ENCODE measurements at places on chromosomes 16 and 17.

DNA sequence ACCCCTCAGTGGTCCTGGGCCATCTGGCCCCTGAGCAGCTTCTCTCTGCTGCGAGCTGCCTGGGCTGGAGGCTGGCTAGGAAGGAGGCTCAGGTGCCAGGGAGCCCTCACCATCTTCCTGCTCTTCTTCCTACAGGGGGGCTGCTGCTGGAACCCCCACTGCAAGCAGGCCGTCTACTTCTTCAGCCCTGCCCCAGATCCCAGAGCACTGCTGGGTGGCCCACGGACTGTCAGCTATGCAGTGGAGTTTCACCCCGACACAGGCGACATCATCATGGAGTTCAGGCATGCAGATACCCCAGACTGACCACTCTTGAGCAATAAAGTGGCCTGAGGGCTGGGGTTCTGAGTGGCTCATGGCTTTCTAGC, 46.1 kb downstream of the PRMT7 start:
- DNase-seq: no peak

DNA sequence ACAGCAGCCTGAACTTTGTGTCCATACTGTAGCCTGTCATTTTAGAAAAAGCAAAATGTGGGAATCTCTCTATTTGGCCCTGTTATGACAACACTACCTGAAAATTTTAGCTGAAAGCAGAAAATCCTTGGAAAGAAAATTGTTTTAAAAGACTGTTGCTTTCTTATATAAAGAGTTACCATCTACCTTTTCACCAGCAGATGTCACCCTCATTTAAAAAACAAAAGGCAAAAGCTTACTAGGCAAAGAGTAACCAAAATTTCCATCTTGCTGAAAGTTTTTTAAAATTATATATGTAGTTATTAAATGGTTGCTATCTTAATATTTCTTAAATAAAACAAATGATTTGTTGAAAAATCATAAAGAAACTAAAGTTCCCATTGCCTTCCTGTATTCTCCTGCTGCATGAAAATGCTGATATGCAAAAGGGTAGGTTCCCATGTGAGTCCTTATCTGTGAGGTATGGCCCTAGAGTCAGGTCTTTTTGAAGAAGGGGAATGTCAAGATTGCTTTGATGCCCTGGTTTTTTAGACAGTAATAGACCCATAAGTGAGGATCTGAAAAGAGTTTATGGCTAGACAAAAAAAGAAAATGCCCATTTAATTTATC, 61.0 kb downstream of the TNRC6C start:
- no peak for DNase-seq

DNA sequence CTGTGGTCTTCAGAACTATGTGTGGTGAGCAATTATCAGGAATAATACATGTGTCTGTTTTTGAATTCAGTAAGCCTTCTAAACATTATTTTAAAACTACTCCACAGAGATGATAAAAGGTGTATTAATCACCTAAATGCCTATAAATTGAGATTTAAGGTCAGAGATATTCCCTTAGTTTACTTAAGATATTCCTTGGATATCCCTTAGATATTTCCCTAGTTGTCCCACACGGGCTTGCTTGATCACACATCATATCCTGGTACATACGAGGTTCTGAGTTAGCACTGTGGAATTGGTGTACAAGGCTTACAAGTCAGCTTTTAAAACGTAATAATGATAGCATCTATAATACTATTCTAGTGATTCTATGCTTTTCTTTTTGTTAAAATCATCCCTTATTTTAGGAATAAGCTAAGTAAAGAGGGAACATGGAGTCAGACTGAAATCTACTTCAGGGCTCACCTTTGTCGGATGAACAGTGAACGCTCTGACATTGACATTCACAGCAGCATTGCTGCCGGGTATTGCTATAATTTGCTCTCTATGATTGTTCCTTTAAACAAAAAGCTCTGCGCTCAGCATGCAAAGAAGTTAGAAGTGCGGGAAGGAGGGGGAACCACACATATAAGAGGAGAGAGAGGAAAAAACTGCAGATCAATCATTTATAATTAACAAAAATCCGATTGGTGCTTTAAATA, 136.5 kb downstream of the SKAP1 start:
- DNase-seq: no peak

DNA sequence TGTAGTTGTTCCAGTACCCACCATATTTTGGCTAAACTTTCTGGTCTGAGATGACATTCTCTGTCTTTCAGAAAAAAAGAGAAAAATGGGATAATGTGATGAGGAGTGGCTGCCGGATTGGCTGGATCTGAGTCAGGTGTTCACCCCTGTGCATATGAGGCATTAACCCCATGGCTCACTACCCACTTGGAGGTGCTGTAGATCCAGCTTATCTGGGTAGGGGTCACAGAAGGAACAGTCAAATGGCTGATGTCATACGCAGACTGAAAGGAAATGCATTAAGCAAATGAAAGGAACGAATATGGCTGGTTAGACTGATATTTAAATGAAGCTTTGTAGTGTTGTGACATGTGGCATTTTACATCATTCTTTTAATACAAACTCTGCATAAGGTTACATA, 17.3 kb downstream of the MAP2K6 start:
- no peak for DNase-seq

- DNase-seq: no peak
Observed at GRCh38 chr16:54288030-54288834, 1.6 kb upstream of the IRX3 start.

- no peak for DNase-seq
Observed at GRCh38 chr17:12994341-12995074, 23.3 kb downstream of the ELAC2 start.

DNA sequence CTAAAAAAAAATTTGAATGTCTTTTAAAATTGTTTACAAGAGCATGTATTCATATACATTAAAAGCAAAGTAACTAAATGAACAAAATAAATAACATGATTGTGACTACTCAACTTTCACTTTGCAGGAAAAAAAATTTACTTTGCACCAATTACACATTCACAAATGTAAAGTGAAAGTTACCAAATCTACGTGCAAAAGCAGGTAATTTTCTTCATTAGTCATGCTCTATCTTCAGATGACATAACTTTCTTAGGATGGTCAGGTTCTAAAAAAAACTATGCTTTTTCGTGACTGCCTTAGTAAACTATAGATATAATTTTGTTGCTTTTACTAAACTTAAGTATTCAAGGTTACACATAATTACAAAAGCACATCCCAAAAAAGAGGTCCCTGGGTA, 17.0 kb upstream of the ABCA10 start:
- no peak for DNase-seq

DNA sequence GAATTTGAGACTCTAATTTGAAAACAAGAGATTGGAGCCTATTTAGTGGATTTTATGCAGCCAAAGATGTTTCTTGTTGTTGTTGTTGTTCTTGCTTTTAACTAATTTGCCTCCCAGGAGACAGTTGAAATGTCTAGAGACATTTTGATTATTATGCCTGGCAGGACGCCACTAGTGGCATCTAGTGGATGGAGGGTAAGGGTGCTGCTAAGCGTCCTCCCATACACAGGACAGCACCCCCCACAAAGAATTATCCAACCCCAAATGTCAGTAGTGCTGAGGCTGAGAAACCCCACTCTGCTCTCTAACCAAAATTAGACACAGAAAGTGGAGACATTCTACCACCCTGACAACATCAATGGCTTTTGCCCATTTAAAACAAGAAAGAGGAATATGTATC, 15.4 kb upstream of the HSBP1 start:
- DNase-seq: no peak

DNA sequence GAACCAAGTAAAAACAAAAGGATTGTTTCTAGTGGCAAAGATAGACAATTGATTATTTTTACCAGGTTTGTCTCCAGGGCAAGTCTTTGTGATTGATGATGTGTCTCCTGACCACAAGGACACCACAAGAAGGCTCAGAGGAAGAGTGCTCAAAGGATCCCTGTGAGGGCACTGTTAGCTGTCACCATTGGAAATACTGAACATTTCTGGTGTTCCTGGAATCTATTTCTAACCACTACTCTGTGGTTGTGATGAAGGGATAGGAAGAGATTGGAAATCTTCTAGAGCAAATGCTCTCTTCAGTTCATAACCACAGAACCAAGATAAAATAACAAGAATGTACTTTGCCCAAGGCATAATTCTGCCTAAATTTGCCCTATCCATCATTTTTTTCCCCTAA, 15.3 kb downstream of the RNF43 start:
- no peak for DNase-seq

DNA sequence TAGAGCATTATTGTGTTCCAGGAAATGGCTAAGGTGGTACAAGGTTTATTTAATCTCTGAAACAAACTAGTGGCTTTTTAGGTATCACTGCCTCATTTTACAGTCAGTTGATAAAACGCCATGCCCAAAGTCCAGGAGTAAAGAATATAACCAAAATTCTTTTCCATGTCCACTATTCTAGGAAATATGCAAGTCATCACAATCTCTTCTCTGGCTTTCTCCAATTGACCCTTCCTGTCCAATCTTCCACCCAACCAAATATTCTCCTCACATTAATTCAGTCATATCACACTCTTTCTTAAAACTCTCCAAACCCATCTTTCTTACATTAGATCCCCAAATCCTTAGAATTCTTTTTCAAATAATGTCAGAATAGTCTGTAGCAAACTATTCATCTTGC, 1110.0 kb upstream of the CDH8 start:
- DNase-seq: no peak

DNA sequence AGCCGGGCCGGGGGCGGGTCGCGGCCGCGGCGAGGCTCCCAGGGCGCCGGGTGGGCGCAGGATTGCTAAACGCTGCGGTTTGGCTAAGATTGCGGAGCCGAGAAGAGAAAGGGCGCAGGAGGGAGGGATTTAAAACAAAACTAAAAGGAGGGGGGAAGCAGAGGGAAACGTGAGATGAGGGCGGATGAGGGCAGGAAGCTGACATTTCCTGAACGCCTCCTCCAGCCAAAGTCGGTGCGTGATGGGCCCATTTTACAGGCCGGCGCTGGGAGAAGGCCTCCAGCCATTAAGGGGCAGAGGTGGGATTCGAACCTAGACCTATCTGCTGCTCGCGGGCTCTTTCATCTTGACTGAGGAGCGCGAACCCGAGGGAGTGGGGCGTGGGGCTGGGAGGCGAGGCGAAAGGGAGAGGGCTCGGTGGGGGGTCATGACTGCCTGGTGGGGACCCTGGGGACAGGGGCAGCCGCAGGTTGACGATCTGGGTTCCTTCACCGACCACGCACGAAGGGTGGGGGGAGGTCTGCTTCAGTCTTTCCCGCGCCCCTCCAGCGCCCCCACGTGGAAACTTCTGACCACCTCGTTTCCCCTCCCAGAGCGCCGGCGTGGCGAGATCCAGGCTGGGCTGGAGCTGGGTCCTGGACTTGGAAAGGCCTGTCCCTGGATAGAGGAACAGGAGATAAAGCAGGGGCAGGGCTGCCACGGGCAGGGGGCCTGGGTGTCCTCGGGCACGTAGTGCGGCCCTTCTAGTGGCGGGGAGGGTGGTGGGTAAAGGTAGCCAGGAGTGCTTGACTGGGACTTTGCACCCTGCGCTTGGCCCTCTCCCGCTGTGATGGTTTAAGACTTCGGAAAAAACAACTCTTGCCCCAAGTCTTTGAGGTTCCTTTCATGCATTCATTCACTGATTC, 3.8 kb upstream of the TAC4 start:
- DNase-seq: peak; percentile 21

DNA sequence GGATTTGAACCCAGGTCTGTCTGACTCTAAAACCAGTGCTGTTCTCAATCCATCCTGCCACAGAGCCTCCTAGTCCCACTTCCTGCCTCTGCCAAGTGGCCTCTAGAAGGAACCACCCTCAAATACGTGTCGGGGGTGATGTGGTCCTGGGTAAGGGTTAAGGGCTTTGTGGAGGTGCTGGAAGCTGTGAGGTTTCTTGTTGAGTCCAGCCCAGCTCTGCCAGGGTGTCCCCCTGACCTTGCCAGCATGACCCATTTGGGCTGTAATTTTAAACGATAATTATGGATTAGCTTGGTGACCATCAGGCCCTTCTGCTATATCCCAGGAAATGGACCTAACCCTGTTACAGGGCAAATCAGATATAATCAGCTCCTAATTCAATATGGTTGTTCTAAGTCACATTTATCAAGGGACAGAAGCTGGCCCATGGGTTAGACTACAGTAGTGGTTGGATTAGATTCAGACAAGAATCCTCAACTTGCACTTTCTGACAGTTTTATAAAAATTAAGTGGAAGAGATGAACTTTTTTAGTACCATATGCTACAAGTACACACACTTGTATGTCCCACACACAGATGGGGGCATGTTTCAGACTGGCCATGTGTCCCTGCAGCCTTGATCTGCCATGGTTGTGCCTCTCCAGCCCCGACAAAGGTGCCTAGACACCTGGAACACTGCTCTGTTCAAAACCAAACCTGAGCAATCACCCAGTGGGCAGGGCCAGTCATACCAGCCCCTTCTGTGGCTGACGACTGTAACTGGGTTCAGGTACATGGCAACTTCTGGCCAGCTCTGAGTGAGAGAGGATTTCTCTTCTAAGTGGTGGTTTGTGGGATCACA, 48.0 kb downstream of the SMPD3 start:
- no peak for DNase-seq

DNA sequence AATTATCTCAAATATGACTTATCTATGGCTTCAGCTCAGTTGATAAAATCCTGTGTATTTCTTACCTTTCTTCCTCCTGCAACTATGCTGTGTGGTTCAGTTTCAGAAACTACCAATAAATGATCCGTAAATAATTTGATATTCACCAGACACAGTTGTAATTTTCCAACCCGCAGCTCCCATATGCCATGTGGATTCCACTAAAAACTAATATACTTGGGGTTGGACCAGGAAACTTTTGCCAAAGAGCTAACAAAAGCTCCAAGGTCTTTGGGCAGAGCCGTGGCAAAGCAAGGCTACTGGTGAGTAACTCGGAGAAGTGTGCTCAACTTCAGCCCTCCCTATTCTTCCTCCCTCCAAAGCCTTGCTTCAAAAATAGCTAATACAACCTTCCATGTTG, 2.3 kb upstream of the CHST6 start:
- no peak for DNase-seq

- no peak for DNase-seq
Observed at GRCh38 chr16:77090062-77090461, 100.9 kb upstream of the MON1B start.

DNA sequence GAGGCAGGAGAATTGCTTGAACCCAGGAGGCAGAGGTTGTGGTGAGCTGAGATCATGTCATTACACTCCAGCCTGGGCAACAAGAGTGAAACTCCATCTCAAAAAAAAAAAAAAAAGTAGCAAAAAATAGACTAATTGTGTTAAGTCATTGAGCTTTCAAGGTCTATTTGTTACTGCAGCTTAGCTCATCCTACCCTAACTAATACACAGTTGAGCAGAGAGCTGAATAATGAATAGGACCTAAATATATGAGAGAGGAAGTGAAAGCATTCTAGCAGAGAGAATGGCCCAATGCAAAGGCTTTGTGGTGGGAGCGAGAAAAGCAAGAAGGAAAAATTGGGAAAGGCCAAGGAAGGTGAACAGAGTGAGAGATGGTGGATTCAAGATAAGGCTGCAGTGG, 128.3 kb downstream of the AXIN2 start:
- DNase-seq: no peak
